ENCODE measurements at places on chromosomes 7 and 10.

DNA sequence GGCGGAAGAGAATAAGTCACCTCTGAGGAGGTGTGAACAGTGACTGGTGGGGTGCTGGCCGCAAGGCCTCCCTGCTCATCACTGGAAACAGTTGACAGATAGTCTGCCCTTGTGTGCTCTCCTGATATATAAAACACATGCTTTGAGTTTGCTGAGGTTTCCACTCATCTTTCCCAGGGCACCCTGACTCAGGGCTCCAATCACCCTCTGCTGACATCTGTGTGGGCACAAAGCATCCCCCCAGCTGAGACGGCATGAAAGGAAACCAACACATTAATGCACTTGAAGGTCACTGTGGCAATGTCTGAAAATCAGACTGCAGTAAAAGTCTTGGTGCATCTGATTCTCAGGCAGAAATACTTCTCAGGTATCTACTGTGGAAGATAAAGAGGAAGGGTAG is 49.8 kb downstream of the EPDR1 start:
- no peak for DNase-seq

- DNase-seq, result no peak
Observed at GRCh38 chr7:29858191-29858951, 52.1 kb downstream of the WIPF3 start.

DNA sequence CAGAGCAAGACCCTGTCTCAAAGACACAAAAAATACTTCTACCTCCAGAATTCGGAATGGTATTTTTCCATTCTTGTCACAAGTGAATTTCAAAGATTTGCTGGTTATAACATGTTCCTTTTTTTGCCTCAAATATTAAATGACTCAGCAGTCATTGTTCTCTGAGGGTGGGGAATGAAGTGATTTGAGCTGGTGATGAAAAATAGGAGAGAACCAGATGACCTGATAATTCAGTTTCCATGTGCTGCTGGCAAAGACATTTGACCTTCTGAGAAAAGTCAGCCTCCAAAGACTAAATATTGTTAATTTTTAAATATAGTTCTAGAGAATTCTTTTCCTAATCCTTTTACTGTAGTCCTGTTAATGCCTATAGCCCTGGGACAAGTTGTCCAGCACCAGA is 78.9 kb downstream of the CACNB2 start:
- no peak for DNase-seq

GRCh38 chr7:93851536-93851935 is 39.0 kb downstream of the TFPI2 start:
- DNase-seq, result no peak

GRCh38 chr7:38323156-38323555 is 49.7 kb upstream of the TARP start:
- no peak for DNase-seq

DNA sequence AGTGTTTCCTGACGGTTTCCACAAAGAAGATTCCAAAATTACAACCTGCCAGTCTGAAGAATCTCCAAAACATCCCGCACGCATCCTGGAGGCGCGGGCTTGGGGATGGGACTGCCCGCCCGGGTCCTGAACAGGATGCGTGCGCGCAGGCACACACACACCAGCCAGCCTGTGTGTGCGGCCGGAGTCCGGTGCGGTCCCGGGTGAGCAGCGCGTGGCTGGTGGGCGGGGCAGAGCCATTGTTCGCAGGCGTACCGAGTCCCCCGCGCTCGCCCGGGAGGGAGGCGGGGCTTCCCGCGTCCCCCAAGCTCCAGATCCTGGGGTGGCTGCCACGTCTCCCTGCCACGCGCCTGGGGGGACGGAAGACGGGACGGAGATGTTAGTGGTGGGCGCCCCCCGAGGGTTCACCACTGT is 675 bp upstream of the SCD start:
- peak; percentile 55 for DNase-seq

DNA sequence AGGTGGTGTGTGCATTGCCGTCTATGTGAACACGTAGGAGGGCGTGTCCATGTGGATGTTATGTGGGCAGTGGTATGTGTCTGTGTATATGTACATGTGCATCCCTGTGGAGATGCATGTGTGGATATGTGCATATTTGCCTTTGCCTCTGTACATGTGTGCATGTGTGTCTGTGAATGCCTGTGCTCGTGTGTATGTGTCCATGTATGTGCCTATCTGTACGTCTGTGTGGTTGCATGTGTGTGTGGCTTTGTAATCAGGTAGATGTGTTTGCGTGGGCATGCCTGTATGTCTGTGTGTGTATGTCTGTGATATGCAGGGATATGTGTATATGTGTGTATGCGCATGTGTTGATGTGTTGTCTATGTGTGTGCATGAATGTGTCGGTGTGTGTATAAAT is 19.7 kb downstream of the ADCY1 start:
- DNase-seq, result no peak

DNA sequence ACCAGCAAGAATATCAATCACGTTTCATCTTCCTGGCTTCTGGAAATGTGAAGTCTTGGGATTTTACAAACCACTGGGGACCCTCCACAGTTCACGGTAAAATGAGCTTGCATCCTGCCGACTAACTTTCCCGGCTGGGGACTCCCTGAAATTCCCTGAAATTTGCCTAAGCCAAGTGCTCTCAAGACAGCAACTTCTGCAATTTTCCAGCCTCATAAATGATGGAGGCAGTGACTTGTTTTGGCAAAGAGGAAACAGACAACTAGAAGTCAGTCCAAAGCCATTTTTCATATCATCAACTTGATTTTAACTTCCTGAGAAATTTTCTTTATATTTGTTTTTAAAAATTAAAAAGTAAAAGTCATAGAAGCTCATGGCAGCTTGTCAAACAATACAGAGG is 212.3 kb downstream of the FANK1 start:
- DNase-seq, result no peak

DNA sequence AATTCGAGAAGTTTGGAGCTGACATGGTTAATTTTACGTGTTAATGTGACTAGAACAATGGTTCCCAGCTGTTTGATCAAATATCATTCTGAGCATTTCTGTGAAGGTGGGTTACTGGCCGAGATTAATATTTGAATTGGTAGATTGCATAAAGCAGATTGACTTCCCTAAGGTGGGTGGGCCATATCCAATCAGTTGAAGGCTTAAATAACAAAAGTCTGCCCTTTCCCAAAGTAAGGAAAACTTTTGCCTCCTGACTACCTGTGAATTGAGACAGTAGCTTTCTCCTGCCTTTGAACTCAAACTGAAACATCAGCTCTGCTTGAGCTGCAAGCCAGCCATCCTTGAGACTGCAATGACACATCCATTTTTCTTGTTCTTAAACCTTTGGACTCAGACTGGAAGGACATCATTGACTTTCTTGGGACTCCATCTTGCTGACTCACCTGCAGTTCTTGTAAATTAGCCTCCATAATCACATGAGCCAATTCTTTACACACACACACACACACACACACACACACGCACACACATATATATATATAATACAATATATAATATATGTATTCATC is 63.1 kb upstream of the LRRTM3 start:
- no peak for DNase-seq

GRCh38 chr10:34323192-34323591 is 491.9 kb downstream of the PARD3 start:
- DNase-seq, result no peak

DNA sequence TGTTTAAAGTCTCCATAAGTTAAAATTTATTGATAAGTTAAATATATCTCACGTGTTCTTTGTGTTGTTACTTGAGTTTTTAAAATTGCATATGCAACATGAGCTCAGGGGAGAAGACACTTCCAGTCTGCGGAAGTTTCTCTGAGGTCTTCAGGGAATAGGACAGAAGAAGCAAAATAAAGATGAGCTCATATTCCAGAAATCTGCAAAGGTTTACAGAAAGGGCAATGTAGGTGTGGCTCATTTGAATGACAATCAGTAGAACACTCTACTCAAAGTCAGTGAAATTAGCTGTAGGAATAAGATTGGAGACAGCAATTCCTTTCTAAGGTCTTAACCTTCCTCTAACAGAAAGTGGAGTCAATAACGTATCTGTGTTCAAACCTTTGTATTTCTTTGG is 53.7 kb downstream of the CACNA2D1 start:
- DNase-seq, result no peak

DNA sequence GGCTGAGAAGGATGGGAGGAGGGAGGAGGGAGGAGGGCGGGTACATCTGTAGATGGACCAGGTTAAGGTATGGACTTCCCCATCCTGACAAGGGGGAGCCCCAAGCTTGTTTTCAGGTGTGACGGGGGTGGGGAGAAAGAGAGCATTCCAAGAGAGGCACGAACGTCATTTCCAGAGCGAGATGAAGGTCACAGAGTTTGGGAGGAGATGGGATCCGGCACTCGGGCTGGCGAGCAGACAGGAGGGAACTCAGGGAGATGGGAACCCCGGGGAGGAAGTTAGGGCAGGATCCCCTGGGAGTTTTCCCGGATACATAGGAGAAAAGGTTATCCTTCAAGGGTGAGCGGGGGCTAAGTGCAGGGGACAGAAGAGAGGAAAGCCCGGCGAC is 118.8 kb downstream of the CUX1 start:
- DNase-seq, result no peak

DNA sequence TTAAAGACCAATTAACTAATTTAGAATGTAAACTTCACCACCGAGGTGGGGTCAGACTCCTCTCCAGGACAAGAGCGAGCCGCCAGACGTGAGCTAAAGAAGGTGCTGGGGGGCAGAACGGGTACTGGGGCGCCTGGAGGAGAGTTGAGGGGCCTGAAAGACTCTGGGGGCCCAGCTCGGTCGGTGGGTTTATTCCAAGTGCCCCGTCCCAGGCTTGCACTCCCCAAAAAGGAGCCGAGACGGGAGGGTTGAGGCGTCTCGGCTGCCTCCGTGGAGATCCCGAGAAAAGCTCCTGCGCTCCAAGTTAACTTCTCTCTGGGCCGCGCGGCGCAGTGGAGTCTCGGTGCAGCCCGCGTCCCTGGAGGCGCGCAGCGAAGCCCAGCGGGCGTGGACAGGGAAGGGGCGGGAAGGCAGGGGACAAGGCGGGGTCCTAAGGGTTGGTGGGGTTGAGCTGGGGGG is 553.3 kb downstream of the TFEC start:
- DNase-seq, result no peak

DNA sequence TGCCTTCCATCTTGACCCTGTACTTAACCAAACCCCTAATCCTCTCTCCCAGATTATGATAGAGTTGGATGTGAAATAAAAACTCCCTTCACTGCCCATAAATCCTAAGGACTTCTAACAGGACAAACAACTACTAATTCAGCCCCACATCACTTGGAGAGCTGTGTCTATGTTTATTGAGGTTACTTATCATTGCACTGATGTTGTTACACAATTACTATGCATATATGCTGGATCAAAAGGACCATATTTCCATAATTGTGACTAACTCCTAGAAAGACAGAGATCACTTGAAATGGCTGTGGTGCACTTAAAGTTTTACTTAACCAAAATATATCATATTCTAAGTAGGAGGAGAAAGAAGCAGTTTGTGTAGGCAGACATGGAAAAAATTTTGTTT is 144.9 kb upstream of the AGK start:
- no peak for DNase-seq

- DNase-seq, result no peak
Observed at GRCh38 chr7:25922296-25922695, 229.7 kb upstream of the NFE2L3 start.

GRCh38 chr7:40611095-40611871 is 476.5 kb downstream of the SUGCT start:
- DNase-seq, result no peak

GRCh38 chr10:86136934-86137333 is 229.7 kb downstream of the GRID1 start:
- DNase-seq, result no peak

- DNase-seq, result no peak
Observed at GRCh38 chr7:134629445-134629844, 17.2 kb upstream of the BPGM start.

GRCh38 chr7:101162551-101163278 is 2.7 kb downstream of the VGF start:
- DNase-seq, result no peak

GRCh38 chr10:79093658-79094411 is 25.1 kb downstream of the ZMIZ1 start:
- no peak for DNase-seq

GRCh38 chr10:78549140-78549935 is 515.7 kb downstream of the RPS24 start:
- no peak for DNase-seq

DNA sequence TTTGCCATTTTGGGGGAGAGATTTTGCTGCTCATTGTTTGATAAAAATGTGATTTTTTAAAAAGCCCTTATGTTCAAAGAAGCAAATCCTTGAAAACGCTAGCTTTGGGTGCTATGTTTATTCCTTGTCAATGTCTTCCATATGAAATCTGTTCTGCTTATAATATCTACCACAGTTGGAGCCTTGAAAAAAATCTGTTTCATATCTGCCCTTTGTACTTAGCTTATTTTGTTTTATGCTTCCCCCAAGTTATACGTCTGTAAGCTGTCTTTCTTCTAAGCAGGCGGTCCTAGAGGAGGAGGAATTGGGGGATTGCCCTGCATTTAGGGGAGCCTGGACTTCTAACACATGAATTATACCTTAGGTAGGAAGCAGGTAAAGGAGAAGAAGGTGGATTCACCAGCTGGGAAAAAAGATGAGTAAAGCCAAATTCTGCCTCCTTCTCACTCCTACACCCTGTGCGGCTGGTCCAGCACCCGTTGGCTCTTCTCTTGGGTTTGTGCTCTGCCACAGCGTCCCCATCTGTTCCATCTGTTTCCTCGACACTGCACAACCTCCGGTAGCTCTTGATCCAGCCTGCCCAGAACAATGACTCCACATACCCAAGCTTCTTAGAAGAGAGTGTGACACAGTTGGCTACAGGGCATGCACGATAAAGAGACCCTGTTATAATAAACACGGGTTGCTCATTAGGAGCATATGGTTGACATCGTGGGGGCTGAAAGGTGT is 31.9 kb upstream of the NEUROD6 start:
- DNase-seq, result no peak

DNA sequence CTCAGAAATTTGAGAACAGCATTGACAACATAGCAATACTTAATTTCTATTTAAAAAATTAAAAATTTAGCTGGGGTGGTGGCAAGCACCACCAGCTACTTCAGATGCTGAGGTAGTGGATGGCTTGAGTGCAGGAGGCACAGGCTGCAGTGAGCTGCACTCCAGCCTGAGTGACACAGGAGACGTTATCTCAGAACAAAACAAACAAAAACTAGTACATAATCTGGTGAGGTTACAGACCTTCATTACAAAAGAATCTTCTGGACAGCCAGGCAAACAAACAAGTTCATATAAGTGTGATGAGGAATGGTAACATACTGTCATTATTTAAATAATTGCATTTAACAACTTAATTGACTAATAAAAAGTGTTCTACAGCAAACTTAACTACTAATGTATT is 77.0 kb upstream of the OIT3 start:
- no peak for DNase-seq

- DNase-seq, result no peak
Observed at GRCh38 chr10:77236700-77237099, 400.9 kb downstream of the KCNMA1 start.

- no peak for DNase-seq
Observed at GRCh38 chr7:80316811-80317210, 182.2 kb downstream of the GNAI1 start.

GRCh38 chr7:55567571-55567970 is 4.7 kb downstream of the VOPP1 start:
- no peak for DNase-seq

GRCh38 chr10:104327745-104328645 is 10.3 kb downstream of the ITPRIP start:
- DNase-seq, result no peak

Measured in stimulated activated CD8-positive, alpha-beta memory T cell treated with anti-CD3 and anti-CD28 coated beads, Interleukin-15, amount 100 ng/mL, for 4 hours (primary cell).